ENCODE measurements at places on chromosomes 7 and 10.

DNA sequence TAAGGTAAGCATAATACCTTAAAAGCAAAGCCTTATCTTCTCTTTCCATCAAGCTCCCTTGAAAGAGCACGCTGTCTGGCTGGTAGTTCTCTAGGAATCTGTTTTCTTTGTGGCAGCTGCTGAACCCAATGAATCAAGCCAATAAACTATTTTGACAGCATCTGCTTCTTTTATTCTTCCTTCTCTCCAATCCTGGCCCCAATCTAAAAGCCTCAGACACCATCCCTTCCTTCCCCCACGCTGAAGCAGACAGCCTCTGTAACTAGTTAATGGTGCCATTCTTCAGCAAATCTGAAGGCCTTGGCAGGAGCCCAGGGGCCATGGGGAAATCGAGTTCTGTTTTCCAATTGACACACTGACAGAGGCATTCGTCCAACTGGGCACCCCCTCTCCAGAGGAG is 186.6 kb upstream of the LYZL1 start:
- no peak for DNase-seq

- DNase-seq, result no peak
Measured at GRCh38 chr7:22442882-22443369, 57.1 kb downstream of the STEAP1B start.

- no peak for DNase-seq
Measured at GRCh38 chr7:149415391-149416071, 45.3 kb downstream of the ZNF777 start.

- no peak for DNase-seq
Measured at GRCh38 chr7:12090757-12091221, 120.3 kb upstream of the TMEM106B start.

DNA sequence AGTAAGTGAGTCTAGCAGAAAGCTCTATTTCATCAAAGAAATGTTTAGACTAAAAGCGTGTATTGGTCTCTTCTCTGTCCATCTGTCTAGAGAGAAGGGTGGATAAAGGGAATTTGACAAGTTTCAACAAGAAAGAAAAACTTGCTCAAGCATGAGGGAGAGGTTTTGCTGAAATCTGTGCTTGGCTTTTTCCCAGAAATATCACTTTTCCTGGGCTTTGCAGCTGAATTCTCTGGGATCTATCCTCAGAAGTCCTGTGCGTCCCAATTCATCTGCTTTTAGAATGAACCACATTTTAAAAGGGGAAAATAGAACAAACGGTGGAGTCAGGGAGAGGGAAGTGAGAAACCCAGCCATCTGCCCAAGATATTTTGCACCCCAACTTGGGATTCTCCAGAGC is 59.6 kb upstream of the CELF2 start:
- no peak for DNase-seq

Measured in stimulated activated naive CD8-positive, alpha-beta T cell treated with anti-CD3 and anti-CD28 coated beads, Interleukin-15, amount 100 ng/mL, for 72 hours (primary cell).